HT1080 (cell line): ENCODE measurements at places on chromosomes 5 and 9. TPM values are rescaled to one million over a fixed set of nuclear protein-coding genes. Genes with fewer than 3 reads are reported as not detected.

RAB3C gene
- not detected in 2 replicates for total RNA-seq

OMD gene
- total RNA-seq: not detected in 2 replicates

DNA sequence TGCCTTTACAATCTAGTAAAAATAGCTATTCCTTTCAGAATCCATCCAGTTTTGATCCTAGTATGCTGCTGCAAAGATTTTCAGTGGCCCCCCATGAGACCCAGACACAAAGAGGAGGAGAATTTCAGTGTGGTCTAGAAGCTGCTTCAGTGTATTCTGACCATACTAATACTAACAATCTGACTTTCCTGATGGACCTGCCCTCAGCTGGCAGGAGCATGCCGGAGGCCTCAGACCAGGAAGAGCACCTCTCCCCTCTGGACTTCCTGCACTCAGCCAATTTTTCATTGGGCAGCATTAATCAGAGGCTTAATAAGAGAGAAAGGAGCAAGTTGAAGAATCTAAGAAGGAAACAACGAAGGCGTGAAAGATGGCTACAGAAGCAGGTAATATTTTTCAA, 48.5 kb downstream of the RNF180 start:
- DNase-seq: no peak

DNA sequence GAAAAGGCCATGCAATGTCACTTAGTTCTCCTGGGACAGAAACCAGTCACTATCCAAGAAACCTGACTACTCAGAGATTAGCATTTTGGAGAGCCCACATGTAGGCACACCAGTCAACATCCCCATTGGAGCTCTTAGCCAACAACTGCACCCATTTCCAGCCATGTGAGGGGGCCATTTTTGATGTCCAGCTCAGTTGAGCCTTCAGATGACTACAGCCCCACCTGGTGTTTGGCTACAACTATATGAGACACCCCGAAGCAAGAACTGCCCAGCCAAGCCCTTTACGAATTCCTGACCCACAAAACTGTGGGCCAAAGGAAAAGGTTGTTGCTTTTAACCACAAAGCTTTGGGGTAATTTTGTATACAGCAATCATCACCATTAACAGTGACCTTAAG, 300.1 kb downstream of the ASTN2 start:
- DNase-seq: no peak

DNA sequence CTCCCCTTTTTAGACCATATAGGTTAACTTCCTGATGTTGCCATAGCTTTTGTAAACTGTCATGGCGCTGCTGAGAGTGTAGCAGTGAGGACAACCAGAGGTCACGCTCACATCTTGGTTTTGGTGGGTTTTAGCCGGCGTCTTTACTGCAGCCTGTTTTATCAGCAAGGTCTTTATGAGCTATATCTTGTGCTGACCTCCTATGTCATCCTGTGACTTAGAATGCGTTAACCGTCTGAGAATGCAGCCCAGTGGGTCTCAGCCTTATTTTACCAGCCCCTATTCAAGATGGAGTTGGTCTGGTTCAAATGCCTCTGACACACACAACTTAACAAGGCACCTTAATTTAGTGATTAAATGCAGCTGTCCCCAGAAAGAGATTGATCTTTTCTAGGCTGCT, 23.9 kb upstream of the KDM4C start:
- no peak for DNase-seq

DNA sequence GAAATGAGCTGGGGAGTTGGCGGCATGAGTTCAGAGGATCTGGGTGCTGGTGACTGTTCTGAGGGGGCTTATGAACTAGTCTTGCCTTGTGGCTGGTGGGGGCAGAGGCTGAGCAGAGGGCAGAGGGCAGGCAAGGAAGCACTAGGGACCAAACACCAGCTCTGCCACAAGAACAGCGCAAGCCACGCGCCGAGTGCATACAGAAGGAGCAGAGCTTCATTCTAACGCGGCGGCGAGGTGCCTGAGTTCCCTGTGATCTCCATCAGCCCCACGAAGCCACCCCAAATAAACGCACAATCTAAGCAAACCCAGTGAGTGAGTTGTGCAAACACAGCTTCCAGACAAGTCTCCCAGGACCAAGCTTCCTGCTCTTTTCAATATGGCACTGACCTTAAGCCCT, 110.6 kb upstream of the ALDH1B1 start:
- no peak for DNase-seq

DNA sequence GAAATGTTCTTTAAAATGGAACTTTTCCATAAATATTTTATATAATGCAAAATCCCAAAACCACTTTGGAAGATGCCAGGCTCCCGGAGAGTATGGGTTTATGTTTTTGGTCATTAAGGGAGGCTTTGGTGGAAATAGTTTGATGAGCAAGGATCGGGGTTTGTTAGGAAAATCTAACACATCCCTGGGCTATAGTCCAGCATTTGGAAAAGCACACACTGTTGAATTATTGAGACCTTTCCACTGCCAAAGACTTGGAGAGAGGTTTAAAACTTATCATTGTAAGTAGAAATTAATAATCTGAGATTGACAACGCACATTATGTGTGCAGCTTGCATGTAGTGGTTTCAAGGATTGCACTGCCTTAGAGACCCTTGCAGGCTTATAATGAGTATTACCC, 156.3 kb downstream of the PARP8 start:
- DNase-seq: no peak
